Anterior cingulate cortex (tissue), 58 donors: ENCODE measurements at places on chromosomes 5 and 9.
A peak's percentile ranks its signal among the peaks of the same experiment; 100 is the strongest.

DNA sequence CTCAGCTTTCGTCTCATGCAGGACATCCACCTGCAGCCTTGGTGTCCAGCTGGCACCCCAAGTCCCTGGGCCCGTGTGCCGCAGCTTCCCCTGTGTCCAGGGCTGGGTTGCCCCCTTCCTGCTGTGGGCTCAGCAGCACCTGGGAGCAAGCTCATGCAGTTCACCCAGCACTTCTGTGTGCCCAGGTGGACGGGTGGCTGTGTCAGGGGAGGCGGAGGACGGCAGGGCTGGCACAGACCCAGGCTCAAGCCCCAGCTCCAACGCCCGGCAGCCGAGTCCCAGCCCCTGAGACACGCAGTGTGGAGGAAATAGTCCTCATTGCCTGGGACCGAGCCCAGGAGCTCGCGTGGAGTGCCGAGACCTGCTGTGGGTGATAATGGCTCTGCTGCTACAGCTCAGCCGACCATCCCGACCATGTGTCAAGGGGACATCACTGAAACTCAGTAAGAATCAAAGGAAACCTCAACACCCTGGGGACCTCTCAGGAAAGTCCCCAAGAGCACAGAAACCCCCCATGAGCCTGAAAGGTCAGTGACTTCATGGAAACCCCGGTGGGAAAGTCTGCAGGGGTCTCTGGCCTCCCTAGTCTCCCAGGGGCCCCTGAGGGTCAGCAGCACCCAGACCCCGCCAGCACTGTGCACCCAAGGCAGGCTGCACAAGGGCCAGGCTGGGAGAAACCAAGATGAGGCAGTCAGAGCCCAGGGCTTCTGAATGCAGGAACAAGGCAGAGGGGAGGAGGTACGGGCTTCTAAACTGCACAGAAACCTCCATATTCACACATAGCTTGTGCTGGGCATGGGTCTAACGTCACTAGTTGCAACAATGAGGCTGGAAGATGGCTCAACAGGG lies 38.8 kb downstream of the LPCAT1 start:
- DNase-seq: no peak

GRCh38 chr9:78860801-78861475 lies 564.0 kb downstream of the PSAT1 start:
- no peak for DNase-seq

DNA sequence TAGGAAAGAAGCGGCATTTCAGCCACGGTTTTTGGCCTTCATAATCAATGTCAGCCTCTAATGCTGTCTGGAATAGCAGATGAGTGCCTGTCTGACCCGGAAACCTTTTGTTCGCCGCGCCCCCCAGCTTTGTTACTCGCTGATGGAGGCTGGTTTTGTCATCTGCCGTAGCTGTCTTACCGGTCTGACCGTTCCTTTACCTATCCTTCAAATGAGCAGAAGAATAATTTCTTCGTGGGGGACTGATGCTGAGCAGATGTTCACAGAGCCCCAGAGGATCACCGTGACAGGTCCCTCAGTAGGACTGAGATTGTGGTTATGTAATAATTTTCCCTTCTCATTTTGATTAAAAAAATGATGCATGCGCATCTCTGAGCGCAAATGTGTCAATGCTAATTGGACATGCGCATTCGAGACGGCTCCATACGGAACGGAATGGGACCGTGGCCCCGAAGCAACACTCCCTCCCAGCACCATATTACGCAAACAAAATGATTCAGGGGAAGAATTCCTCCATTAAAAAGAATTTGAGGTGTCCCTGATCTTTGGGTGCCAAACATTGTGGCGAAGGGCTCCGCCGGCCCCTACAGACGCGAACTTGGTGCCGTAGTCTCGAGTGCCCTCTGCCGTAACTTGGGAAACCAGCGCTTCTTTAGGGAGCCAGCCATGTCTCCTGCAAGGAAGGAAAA lies 27.6 kb downstream of the TLX3 start:
- DNase-seq: no peak

GRCh38 chr5:140420226-140420570 lies 18.6 kb downstream of the ANKHD1 start:
- no peak for DNase-seq

- DNase-seq: no peak
Observed at GRCh38 chr5:60334281-60334713, 365.7 kb downstream of the DEPDC1B start.

DNA sequence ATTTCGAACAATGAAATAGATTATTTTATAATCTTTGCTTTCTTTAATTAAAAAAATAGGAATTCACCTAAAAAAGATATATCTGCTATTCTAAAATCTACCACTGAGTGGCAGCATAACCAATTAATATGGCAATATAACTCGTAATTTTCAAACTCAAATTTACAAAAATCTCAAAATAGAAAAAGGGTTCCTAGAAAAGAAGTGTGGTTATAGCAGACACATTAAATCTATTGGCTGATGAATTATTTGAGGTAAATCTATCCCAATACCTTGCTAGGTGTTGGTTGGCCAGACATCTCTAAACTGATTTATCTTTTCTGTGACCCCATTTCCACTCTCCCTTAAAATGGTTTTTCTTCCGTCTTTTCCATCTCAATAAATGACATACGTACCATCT lies 30.2 kb upstream of the NRG2 start:
- no peak for DNase-seq

DNA sequence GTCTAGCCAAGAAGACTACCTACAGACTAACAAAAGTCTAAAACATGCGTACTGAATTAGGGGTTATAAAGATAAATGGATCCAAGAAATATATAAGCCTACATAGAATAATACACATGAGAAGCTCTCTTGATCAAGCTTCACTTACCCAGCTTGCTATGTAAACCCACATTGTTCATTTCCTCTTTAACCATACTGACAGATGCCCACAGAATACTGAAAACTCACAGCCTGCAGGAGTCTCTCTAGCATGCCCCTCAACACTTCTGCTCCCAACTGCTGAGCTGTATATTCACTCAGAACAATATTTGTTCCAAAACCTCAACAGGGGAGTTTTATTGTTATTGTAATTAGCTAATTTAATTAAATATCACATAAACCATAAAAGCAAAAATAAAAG lies 52.4 kb downstream of the RFX3 start:
- no peak for DNase-seq

GRCh38 chr5:6541256-6542013 lies 91.4 kb downstream of the NSUN2 start:
- DNase-seq: no peak

DNA sequence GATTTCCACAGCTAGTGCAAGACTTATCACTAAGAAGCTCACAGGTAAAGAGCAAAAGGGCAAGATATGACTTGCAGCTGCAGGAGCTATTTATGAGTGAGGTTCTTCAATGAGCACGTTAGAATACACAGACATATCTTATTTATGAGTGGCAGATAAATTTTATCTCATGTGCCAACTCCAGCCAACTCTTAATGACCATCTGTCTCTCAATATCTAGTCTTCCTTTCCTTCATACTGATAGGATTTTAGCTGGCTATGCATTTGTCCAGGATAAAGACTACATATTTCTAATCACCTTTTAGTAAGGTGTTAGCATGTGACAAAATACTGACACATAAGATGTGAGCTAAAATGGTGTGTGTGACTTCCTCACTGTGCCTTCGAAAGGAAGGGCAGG lies 304.5 kb downstream of the TRPM3 start:
- no peak for DNase-seq

DNA sequence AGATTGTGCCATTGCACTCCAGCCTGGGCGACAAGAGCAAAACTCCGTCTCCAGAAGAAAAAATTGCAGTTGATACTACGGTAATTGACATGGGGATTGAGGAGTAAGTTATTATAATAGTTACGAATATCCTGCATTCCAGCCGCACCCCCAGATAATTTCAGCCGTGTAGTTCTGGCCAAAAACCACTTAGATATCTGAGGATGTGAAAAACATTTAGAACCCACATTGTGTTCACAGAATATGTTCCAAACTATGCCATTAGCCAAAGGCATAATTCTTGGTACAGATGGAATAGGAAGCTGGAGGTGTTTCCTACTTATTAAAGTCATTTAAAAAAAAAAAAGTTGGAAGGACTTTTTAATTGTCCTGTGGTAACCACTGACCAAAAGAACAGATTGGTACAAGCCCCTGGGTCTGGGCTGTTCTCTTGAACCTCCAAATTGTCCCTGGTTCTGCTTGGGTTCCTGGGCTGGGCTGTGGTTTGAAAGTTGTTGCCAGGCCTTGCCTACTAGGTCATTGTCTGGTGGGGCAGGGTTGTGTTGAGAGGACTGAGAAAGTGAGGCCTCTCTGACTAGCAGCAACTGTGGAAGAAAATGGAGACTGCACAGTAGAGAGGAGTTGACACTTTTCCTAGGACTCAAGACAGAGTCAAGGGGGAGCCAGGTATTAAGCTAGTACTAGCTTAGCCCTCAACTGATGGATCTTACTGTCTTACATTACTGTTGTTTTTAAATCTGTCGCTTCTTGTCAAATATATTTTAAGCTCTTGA lies 198.8 kb downstream of the NR3C1 start:
- no peak for DNase-seq

- DNase-seq: no peak
Observed at GRCh38 chr5:126849101-126849678, 72.3 kb downstream of the LMNB1 start.

GRCh38 chr5:44388321-44389089 lies 715 bp downstream of the FGF10 start:
- no peak for DNase-seq

DNA sequence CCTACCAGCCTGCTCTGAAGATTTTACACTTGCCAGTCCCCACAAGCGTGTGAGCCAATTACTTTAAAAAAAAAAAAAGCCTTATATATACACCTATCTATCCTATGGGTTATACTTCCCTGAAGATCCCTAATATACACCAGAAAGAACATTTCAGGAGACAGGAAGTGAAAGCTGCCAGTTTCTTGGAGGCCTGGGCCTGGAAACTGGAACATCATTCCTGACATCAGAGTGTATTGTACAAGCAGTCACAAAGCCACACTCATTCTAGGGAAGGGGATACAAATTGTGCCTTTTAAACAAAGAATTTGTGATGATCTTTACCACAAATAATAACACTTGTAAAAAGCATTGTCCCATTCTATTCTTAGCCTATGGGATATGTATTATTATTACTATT lies 98.3 kb upstream of the FBN2 start:
- no peak for DNase-seq

GRCh38 chr9:81477669-81478068 lies 211.7 kb downstream of the TLE1 start:
- no peak for DNase-seq

- DNase-seq: peak; percentile 25
Observed at GRCh38 chr5:174172152-174172551, 126.6 kb downstream of the NSG2 start.

- DNase-seq: no peak
Observed at GRCh38 chr9:121383715-121384114, 13.7 kb upstream of the STOM start.

DNA sequence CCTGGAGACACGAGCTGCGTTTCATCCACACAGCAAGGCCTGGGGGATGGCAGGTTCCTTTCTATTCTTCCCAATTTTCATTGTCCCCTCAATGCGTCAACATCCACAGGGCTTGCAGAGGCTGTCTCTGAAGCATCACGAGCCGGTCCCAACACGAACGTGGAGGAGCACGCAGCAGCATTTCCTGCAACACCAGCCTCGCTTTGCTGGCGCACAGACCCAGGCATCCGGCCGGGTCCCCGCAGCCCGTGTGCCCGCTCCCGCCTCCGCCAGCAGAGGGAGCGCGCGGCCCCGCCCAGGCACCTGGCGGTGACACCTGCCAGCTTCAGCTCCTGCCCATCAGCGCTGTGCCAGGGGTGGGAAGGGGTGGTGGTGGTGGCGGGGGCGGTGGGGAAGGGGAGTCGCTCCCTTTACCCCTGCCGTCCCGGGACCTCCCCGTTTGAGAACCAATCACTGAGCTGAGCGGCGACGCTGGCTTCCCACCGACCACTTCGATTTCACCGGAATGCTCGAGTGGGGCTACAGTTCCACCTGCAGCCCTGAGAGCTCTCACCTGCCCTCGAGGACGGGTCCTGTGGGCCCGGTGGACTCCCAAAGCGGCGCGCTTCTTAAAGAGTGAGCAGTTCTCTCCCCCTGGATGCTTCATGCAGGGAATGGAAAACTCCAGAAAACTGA lies 464.5 kb downstream of the ICE1 start:
- no peak for DNase-seq

- DNase-seq: no peak
Observed at GRCh38 chr9:128396970-128397613, 23.6 kb upstream of the CERCAM start.

GRCh38 chr5:171629628-171630349 lies 155.8 kb upstream of the SMIM23 start:
- no peak for DNase-seq

- no peak for DNase-seq
Observed at GRCh38 chr5:102778478-102778877, 23.4 kb downstream of the PAM start.

GRCh38 chr9:107137495-107138202 lies 145.4 kb upstream of the RAD23B start:
- no peak for DNase-seq

GRCh38 chr9:4098031-4098430 lies 201.8 kb downstream of the GLIS3 start:
- no peak for DNase-seq

- DNase-seq: no peak
Observed at GRCh38 chr5:61461417-61461816, 129.4 kb downstream of the ZSWIM6 start.
